Esophagus squamous epithelium (tissue), 5 donors: ENCODE measurements at places on chromosomes 3 and 15.

- DNase-seq = no peak
Measured at GRCh38 chr15:45402955-45403877, 24.9 kb upstream of the GATM start.

DNA sequence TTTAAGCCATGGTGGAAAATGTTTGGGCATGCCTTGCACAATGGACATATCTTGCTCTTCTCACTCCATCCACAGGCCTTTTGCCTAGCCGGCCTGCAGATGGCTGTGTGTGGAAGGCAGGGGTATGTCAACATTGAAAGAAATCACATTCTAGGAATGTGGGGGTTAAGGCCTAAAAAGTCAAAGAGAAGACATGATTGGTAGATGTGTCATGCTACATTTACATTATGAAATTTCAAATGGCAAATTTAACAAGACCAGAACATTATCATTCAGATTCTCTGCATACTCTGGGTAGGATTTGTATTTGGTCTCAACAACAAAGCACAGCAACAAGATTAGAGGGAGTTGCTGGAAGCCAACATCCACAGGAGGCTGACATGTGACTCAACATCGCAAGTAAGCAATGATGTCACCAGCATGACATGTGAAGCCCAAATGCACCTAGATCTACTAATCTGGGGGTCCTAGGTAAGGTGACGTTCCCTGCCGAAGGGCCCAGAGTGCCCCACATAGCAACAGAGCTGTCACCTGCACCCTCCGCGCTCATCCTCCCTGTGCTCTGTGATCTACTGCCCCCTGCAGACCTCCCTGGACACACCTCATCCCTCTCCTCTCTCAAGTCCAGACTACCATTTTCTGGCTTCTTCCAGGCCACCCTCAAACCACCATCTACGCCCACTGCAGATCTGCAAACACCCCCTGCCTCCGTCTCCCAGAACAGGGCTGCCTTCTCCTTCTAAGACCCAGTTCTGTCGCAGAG is 39.4 kb downstream of the CLDN18 start:
- no peak for DNase-seq

- DNase-seq = no peak
Measured at GRCh38 chr3:161977850-161978249, 481.2 kb downstream of the OTOL1 start.

DNA sequence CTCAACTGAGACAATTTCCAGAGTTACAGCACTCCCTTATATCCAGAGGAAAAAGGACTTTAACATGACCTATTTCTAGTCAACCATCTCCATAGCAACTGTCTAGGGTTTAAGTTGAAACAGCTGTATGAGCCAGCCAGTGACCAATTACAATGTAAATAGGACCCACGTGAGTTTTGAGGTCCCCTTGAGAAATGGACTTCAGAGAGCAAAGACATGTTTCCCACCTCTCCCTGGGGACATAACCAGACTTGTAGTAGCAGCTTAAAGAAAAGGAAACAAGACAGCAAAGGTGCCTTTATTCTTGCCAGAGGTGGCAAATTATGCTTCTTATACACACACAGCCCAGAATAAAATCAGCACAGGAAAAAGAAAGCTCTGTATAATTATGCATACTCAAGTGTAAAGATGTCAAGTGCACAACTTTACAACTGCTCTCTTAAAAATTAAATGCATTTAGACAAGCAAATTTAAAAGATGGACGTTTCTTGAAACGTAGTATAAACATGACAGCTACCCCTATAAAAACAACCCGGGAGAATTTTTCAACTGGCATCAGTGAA is 40.2 kb downstream of the SUMF1 start:
- DNase-seq = no peak

- no peak for DNase-seq
Measured at GRCh38 chr3:73664389-73664788, 39.6 kb upstream of the PDZRN3 start.

- DNase-seq = no peak
Measured at GRCh38 chr15:90337256-90337655, 14.8 kb upstream of the ZNF774 start.

- no peak for DNase-seq
Measured at GRCh38 chr15:93846148-93846547, 385.2 kb upstream of the MCTP2 start.

DNA sequence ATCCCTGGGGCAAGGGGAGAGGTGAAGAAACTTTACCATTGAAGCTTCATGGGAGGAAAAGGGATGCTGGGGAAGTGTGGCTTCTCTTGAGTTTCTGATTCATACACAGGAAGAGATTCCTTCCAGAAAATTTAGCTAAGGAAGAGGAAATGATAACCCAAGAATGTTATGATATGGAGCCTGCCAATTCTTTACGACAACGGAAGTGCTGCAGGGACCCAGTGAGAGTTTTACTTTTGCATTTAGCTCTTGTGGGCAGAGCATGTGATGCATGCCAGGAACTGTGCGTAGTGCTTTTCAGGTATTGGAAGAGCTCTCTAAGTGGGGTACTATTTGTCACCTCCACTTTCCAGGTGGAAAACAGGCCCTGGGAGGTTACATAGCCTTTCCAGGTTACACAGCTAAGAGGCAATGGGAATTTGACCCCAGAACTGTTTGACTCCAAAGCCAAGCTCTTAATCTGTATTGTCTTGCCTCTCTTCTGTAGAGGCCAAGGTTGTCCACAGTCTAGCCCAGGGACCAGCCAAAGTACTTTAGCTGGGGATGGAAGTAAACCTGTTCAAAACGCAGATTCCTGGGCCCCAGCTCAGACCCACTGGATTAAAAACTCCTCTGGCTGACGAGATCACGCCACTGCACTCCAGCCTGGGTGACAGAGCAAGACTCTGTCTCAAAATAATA is 23.0 kb downstream of the CMTM7 start:
- DNase-seq = no peak

- no peak for DNase-seq
Measured at GRCh38 chr15:78052001-78052401, 25.5 kb downstream of the TBC1D2B start.

GRCh38 chr15:50815958-50816590 is 50.6 kb upstream of the SPPL2A start:
- DNase-seq = no peak
